ENCODE measurements at places on chromosomes 7 and 10. TPM values are rescaled to one million over a fixed set of nuclear protein-coding genes. Genes with fewer than 3 reads are reported as not detected.

GRCh38 chr7:26546508-26547053 lies 254.9 kb downstream of the SNX10 start:
- DNase-seq, result no peak

- DNase-seq, result peak; percentile 29
Observed at GRCh38 chr10:15579605-15580004, 140.1 kb downstream of the ITGA8 start.

GRCh38 chr10:125080984-125081383 lies 79.4 kb downstream of the CTBP2 start:
- no peak for DNase-seq

GRCh38 chr7:66359656-66360211 lies 154.6 kb downstream of the TPST1 start:
- no peak for DNase-seq

DNA sequence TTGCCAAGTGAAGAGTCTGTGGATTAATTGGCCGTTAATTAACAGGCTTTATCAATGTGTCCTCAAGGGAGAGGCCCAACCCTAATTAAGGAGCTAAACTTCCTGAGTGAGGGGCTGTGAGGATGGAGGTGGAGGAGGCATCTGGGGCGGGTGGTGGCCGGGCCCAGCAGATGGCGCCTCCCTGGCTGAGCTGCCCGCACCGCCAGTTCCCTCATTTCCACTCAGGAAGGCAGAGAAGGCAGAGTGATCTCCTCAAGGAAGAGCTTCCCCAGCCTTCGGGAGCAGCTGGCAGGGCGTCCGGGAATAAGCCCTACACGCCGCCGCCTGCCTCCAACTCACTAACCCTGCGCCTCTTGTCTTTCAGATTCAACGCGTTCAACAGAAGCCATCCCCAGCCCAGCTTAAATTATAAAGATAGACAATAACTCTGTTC lies 112.2 kb downstream of the CYTH3 start:
- DNase-seq, result peak; percentile 42

DNA sequence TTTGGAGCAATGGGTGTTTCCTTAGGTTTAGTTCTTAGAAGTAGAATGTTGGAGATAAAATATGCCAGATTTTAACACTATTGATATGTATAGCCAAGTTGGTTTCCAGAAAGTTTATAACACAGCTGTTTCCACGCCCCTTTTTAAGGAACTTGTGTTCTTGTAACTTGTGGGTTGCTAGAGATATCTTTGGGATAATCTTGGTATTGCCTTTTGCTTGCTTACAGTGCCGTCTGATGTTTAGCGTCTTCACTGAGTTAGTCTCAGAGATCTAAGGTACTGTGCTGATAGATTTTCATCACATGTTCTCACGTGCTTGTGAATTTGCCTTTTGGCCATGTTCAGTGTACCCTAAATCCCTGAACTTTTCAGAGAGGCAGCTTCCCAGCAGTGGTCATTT lies 12.4 kb downstream of the TMEM248 start:
- no peak for DNase-seq

GRCh38 chr10:89651205-89651915 lies 6.3 kb upstream of the PANK1 start:
- DNase-seq, result no peak

Gene ATOH7
- not detected for total RNA-seq

Gene CYP3A4
- total RNA-seq, result not detected

Gene GLCCI1
- 7.8 TPM for total RNA-seq

Gene AVPI1
- 40.7 TPM for total RNA-seq

Gene METTL27
- 0.35 TPM for total RNA-seq

Gene OR2A42
- not detected for total RNA-seq

Gene TRIM73
- 6.4 TPM for total RNA-seq

Gene ALOX5
- 0.11 TPM for total RNA-seq

All from PC-3 (cell line).